ENCODE measurements at places on chromosomes 13 and 19.
A peak's percentile ranks its signal among the peaks of the same experiment; 100 is the strongest.

GRCh38 chr13:48000559-48001113 is 437 bp downstream of the SUCLA2 start:
- DNase-seq: no peak

GRCh38 chr19:6481541-6482342 is at the start of gene DENND1C:
Gene DENND1C, minus strand, starts transcription at chr19:6481787. Its CDS starts 92 bp downstream, at chr19:6481695.
- DNase-seq: peak; percentile 77

DNA sequence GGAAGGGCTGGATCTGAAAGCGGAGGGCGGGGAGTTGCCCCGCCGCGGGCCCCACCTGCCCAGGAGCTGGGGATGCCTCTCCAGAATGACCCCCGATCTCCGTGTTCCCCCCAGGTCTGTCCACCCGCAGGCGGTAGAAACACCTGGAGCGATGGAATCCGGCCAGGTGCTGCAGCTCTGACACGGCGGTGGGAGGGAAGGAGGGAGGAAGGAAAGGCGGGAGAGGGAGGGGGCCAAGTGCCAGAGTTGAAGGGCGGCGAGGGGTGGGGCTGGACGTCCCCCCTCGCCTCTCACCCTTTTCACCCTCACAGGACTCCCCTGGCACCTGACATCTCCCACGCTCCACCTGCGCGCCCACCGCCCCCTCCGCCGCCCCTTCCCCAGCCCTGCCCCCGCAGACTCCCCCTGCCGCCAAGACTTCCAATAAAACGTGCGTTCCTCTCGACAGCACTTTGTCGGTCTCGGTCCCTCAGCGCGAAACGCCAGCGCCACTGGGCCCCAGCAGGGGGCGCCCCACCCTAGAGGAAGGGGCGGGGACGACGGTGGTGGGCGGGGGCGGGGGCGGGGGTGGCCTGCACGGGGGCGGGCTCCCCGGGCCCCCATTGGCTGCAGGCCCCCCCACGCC is 337 bp upstream of the FXYD7 start:
- peak; percentile 75 for DNase-seq

GRCh38 chr13:111912453-111912866 is 154.5 kb upstream of the SOX1 start:
- no peak for DNase-seq

DNA sequence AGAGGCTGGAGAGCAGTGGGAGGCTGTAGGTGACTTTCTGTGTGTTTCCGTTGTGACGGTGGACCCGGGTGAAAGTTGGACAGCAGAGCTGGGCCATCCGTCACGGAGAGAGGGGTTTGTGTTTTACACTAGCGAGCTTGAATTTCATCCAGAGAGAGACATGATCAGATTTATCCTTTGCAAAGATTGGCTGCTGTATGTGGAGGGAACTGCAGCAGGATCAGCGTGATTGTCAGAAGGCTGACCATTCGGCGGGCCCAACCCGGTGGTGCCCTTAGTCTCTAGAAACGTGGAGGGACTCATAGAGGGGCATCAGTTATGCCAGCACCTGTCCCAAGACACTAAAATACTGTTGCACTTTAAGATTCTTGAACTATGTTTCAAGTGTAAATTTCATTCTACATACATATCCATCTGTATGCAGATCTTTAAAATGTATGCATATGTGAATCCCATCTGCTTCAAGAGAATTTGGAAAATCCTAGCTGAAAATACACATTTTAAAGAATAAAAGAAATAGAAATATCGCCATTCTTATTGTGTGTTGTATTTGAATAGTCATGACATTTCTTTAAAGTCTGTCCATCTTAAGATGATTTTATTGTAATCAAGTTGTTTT is 7.0 kb downstream of the FAM124A start:
- DNase-seq: no peak

DNA sequence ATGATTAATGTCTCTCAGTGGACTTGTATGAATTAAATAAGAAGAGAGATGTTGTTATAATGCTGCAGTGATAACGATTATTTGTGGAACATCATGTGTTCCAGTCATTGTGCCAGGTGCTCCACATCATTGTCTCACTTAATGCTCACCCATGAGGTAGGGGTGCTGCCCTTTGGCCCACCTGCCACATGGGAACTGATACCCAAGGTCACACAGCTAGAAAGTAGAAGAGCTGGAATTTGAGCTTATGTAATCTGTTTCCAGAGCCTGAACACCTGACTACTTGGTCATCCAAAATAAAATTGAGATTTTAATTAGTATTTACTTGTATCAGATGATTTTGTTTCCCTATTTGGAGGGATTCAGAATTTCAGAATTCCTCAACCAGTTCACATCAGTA is 36.0 kb upstream of the GPI start:
- no peak for DNase-seq

Data from activated CD4-positive, alpha-beta T cell treated with anti-CD3 and anti-CD28 coated beads for 48 hours (primary cell).